ENCODE measurements at places on chromosomes 7 and 10.
A peak's percentile ranks its signal among the peaks of the same experiment; 100 is the strongest.

DNA sequence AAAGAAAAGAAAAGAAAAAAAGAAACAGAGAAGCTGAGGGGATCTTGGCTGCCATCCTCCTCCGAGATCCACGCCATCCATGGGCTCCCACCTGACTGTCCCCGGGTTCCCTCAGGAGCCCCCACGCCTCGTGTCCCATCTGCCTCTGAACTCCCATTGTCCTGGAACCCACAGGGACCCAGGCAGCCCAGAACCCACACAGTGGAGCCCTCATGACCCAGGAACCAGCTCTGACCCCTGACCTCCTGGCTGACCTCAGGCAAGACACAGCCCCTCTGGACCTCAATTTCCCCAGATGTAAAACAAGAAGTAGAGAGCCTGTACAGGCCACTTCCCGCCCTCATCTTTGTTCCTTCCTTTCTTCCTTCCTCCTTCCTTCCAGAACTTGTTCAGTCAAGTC lies 40.4 kb downstream of the RASGEF1A start:
- peak; percentile 9 for DNase-seq

DNA sequence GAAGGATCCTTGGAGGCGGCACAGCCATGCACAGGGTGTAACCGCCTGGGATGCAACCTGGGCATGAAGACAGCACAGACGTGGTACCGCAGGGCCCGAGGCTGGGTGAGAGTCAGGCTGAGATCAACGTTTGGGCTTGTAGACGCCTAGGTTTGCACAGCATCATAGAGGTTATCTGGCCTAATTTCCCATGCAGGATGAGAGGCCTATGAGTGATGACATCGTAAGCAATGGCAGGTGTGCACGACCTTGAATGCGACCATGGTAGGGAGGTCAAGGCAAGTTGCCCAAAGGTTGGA lies 7.5 kb downstream of the CALML3 start:
- no peak for DNase-seq

GRCh38 chr7:54615-55014 lies 137.8 kb upstream of the FAM20C start:
- DNase-seq = no peak

- DNase-seq = no peak
Observed at GRCh38 chr10:123552760-123553554, 113.2 kb upstream of the GPR26 start.

- no peak for DNase-seq
Observed at GRCh38 chr7:116526897-116527296, 2.1 kb downstream of the CAV1 start.

DNA sequence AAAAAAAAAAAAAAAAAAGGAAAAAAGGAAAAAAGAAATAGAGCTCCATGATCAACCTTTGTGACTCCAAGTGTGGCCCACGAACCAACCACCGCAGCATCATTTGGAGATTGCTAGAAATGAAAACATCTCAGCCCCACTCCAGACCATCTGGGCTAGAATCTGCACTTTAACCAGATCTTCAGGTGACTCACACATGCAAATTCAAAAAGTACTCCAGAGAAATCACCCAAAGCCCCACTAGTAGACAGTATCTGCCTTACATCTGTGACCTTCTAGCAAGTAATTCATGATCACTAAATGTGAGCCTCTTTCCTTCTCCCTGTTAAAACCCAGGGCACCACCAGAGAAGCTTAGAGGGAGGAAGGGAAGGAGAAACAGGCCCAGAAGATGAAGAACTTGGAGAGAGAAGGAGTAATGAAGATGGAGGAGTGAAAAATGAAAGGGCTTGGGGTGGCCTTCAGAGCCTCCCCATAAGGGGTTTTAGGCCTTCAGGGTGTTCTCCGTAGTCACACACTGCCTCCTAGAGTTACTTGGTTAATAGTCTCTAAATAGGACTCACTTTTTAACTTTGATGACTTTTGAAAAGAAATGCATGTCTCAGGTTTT lies 94.0 kb downstream of the SLC37A3 start:
- no peak for DNase-seq

DNA sequence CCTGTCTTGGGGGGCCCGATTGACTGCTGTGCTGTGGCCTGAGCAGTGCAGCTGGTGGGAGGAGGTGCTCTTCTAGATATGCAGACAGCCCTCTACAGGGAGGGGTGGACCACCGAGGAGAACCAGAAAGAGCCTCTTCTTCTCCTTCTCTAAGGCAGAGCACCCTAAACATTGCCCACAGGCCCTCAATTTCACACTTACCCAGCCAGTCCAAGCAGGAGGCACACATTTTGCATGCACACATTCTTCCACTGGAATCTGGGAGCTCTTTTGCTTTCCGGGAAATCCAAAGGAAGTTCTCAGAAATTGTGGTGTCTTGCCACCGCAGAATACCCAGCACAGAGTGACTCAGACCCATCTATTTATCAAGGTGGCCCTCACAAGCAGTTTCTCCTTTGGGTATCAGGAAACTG lies 45.8 kb downstream of the EEPD1 start:
- no peak for DNase-seq

GRCh38 chr7:29230871-29231345 lies 36.3 kb downstream of the CHN2 start:
- no peak for DNase-seq
